ENCODE measurements at places on chromosomes 2 and 18.

DNA sequence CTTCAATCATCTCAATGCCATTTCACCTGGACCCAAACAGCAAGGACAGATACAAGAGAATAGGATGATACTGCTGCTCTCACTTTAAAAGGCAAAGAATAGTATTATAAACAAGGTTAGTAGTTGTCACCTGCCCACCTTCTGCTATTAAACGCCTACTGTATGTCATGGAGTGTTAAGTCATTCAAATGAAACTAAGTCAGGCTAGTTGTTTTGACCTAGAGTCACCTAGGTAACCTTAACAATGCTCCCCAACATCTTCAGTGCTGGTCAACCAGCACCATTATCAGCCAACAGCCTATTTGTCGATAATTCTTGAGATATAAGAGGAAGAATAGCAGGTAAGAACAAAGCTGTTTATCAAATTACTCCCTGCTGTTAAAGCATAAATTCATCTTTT, 39.2 kb downstream of the TRIP12 start:
- DNase-seq: no peak

DNA sequence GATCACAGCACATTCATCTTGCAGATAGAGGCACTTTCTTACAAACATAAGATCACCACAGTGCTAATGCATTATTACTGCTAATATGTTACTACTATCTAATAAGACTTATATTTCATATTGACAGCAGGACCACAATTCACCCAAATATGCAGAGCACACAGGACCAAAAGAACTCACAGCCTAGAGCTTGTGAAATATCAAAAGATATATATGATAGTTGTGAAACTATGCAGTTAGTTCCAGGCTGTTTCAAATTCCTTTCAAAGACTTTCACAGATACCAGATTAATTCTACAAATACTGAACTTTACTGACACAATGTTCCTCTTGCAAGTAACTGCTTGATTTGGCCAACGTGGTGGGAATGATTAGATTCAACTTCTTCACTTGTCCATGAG, 23.0 kb downstream of the FBXO15 start:
- DNase-seq: no peak

- no peak for DNase-seq
Observed at GRCh38 chr2:150472511-150472899, 15.0 kb downstream of the RND3 start.

GRCh38 chr2:156593594-156593921, 157.4 kb downstream of the GPD2 start:
- no peak for DNase-seq

DNA sequence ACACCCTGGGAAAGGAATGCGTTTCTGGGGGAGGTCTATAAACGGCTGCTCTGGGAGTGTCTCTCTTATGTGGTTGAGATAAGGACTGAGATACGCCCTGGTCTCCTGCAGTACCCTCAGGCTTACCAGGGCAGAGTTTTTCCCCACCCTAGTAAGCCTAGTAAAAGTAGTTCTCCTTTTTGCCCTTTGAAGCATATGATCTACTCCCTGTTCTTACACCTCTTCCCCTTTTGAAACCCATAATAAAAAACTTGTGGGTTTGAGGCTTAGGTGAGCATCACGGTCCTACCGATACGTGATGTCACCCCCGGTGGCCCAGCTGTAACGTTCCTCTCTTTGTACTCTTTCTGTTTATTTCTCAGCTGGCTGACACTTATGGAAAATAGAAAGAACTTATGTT, 97.4 kb downstream of the FSIP2 start:
- no peak for DNase-seq

DNA sequence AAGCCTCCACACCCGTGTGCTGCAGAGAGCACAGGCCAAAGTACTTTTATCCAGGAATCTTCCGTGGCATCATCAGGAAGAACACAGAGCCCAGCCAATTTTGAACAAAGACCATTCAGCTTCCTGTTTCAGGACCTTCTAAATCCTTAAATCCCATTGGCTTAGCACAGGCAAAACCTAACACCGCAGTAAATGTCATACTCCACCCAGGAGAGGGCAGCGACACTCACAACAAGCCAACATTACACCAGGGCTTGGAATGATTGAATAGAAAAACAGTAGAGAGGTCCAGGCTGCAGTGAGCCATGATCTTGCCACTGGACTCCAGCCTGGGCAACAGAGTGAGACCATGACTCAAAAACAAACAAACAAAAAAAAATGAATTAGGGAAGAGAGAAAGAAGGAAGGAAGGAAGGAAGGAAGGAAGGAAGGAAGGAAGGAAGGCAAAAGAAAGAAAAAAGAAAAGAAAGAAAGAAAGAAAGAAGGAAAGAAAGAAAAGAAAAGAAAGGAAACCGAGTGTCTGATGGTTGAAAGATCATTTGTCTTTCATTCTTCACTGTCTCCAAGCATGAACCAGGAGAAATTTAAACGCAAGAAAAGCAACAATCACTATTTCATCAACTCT, 144.6 kb upstream of the SATB2 start:
- DNase-seq: no peak

GRCh38 chr2:226446406-226447001, 353.1 kb downstream of the IRS1 start:
- no peak for DNase-seq

DNA sequence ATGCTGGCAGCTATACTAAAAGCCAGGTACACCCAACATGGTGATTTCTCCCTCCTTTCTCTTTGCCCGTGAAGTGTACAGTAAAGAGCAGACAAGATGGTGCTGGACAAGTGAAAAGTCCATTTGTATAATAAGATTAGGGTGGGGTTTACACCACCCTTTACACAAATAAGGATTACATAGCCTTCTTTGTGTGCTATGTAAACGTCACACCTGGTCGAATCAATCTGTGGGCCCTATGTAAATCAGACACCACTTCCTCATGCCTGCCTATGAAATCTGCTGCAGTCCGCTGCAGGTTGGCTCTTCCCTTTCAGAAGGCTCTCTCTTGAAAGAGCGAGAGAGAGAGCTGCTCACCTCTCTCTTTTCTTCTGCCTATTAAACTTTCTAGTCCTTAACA, 1054.3 kb upstream of the SLC39A10 start:
- no peak for DNase-seq

- no peak for DNase-seq
Observed at GRCh38 chr2:105438104-105438929, 39.5 kb upstream of the FHL2 start.

DNA sequence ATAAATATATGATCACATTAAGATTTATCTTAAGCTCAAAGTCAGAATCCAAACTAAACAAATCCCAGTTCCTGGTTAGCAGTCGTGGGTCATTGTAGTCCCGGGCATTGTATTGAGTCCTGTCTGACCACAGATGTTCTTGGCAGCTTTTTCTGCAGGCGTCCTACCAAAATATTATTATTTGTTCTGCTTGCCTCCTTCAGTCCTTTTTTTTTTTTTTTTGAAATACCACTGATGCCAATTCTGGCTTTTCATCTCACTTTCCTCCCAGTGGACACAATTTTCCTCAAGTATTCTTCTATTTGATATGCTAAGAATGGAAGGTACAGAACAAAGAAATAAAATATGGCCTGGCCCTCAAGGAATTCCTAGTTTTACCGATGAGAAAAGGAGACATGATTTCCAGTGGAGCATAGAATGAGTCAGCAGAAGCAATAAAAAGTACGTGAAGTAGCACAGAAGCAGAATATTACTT, 151.6 kb downstream of the CSRNP3 start:
- no peak for DNase-seq

DNA sequence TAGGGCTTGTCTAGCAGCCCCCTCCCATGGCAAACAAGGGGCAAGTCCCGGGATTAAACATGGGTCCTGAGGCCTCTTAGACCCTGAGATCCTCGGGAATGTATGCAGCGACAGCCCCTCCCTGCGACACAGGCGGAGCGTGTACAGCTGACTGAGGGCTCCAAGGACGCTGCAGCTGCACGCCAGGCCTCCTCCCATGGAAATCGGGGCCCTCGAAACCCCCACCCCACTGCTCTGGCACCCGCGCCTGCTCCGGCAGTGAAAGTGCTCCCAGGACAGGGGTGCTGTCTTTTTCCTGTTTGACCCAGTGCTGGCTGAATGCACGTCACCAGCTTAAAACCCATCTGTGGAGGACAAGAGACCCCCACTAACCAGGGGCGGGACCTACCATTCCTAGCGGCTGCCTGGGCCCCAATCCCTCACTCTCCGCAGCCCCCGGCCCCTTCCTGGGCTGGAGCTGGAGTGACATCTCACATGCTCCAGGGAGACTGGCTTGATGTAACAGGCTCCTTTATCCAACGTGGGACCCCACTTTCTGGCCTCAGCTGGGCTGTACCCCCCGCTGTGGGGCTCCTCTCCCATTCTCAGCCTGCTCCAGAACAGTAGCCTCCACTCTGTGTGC, 247.7 kb downstream of the TWIST2 start:
- no peak for DNase-seq

DNA sequence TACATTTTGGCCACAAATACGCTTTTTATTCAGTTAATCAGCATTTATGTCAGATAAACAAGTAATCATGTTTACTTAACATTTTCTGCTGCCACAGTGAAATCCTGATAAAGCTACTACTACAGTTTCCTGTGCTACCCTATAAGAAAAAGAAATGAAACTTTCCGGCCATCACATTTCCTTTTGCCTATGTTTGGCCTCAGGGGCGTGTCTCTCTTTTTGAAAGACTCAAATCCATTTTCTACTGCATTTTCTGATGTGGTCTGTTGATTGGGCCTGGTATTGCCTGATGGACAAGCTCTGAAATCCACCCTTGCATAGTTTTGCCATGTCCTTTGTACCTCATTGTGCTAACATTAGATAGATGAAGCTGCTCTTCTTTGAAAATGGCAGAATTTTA, 152.6 kb downstream of the AGPS start:
- no peak for DNase-seq

- no peak for DNase-seq
Observed at GRCh38 chr2:205637779-205638503, 44.4 kb upstream of the NRP2 start.

GRCh38 chr18:35597758-35598157, 16.2 kb downstream of the GALNT1 start:
- DNase-seq: no peak

DNA sequence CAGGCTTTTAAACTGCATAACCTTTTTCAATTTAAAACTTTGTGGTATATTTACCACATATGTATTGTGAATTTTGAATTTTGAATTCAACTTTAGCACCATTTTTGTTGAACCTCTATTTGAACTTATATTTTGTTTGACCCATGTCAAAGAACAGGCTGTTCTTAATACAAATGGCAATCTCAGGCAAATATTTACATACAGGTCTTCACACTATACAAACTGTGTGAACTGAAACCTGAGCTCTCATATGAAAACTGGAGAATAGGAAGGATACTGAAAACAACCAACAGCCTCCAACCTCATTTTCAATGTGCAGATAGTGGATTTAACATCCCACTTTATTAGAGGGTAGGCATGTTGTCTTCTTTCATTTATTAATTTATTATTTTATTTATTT, 491.8 kb downstream of the KCNJ3 start:
- no peak for DNase-seq

DNA sequence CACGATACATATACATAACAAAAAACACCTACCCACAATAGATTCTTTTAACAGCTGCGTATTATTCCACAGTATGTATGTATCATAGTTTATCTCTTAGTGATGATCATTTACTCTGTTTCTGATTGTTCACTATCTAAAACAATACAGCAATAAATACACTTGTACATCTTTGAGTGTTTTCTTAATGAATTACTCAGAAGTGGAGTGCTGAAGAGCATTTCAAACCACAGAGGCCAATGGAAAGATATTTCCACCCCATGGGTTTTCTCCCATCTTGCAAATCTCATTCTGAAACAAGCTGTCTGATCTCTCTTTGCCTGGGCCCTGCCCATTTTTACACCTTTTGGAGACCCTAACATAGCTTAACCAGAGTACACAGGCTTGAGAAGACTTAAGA, 113.8 kb upstream of the KLF7 start:
- no peak for DNase-seq

DNA sequence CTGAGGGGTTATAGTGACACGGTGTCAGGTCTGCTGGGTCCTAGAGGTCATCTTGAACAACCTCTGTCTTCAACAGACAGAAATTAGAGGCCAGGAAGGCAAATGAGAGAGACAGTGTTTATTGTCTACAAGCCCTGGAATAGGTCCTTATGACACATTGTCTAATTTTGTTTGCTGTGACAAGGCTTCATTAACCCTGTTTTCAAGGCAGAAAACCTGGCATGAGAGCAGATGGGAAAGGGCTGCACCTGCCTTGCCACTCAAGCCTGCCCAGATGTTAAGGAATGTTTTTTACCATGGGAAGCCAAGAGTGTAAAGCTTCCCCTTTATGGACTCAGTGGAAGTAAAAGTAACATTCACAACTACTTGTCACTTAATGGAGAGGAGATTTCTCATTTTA, 275.3 kb downstream of the KCNS3 start:
- DNase-seq: no peak

- no peak for DNase-seq
Observed at GRCh38 chr2:102505290-102505689, 32.3 kb downstream of the SLC9A4 start.

GRCh38 chr18:26458526-26459232, 89.7 kb downstream of the KCTD1 start:
- DNase-seq: no peak

DNA sequence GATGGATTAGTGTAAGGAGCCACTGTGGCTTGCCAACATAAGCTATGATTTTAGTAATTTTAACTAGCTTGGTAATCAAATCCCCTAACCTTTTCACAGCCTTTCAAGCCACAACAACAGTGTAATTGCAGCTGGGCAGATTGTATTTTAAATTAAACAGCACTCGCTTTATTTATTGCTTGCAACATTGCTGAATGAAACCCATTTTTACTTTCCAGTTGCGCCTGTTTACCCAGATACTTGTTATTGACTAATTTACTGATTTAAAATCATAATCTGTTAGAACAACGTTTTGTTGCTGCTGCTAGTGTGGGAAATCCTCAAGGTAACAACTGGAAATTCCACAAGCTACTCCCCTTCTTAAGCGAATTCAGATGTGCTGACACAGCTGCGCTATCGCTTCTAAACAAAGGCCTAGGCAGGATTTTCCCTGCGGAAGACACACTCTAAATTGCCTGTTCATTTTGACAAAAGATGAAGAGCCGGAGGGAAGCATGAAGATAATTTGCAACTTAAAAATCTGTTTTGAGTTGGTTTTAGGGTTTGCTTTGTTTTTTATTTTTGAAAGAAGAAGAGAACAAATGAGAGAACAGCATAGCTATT, 283.9 kb downstream of the ALPK2 start:
- DNase-seq: no peak

- DNase-seq: no peak
Observed at GRCh38 chr2:160241251-160242137, 41.4 kb upstream of the ITGB6 start.

GRCh38 chr2:164835302-164835701, 6.3 kb downstream of the COBLL1 start:
- no peak for DNase-seq

- DNase-seq: peak; percentile 24
Observed at GRCh38 chr2:101223814-101224231, 28.9 kb upstream of the CNOT11 start.

DNA sequence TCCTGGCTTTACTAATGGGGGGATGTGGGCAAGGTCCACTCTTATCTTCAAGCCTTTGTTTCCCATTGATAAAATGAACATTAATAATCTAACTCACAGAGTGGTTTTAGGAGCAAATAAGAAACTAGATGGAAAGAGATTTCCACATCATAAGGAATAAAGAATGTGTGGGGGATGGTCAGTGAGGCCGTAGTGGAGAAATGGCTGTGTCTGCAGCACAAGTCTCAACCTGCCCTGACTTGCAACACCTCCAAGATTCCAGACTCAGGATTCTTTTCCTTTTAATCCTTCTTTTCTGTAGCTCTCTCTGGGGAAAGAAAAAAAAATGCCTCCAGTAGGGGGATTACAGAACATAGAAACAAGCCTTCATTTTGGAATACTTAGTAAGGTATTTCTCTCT, 124.2 kb upstream of the MEX3C start:
- DNase-seq: no peak

- DNase-seq: no peak
Observed at GRCh38 chr2:5173876-5174535, 518.2 kb upstream of the SOX11 start.
